ENCODE measurements at places on chromosomes 7 and 10.

DNA sequence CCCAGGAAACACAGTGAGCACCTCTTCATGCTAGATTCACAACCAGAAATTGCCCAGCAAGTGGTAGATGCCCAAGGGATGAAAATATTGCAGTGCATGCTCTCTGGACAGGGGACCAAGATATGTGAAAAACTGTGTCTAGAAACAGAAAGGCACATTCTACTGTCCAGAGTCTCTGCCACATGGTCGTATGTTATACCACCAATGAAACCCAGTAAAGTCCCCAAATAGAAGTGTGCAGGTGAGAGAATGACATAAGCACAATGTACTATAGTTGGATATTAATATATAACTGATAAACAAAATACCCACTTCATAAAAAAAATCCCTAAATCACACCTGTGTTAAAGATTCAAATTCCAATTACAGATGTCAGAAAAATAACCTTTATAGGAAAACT is 43.8 kb downstream of the RASGEF1A start:
- no peak for DNase-seq

GRCh38 chr7:86320341-86320740 is 323.4 kb upstream of the GRM3 start:
- DNase-seq, result no peak

- no peak for DNase-seq
These were observed 1039.7 kb downstream of the NRG3 start for GRCh38 chr10:82914655-82915136.

GRCh38 chr7:52727632-52728031 is 307.8 kb upstream of the POM121L12 start:
- no peak for DNase-seq

All from glomerular endothelial cell (primary cell).